ENCODE measurements at places on chromosomes 7 and 10. TPM values are rescaled to one million over a fixed set of nuclear protein-coding genes. Genes with fewer than 3 reads are reported as not detected.

- DNase-seq, result no peak
These were observed 9.4 kb downstream of the HNRNPF start for GRCh38 chr10:43399320-43400310.

GRCh38 chr7:28572321-28573058 is 160.2 kb downstream of the CREB5 start:
- no peak for DNase-seq

Gene HABP2
- total RNA-seq, result not detected

DNA sequence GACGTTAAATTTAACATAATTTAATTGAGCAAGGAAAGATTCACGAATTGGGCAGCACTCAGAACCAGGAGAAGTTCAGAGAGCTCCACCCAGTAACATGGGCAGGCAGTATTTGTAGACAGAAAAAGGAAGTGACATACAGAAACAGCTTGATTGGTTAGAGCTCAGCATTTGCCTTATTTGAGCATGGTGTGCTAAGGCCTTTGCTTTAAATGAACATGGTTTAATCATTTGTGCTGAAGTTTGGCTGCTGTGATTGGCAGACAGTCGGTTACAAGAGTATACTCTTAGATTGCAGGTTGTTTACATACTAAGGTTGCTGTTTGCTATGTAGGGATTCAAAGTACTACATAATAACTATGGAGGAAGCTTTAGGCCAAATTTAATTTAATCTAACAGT is 199.2 kb downstream of the MALRD1 start:
- DNase-seq, result no peak

DNA sequence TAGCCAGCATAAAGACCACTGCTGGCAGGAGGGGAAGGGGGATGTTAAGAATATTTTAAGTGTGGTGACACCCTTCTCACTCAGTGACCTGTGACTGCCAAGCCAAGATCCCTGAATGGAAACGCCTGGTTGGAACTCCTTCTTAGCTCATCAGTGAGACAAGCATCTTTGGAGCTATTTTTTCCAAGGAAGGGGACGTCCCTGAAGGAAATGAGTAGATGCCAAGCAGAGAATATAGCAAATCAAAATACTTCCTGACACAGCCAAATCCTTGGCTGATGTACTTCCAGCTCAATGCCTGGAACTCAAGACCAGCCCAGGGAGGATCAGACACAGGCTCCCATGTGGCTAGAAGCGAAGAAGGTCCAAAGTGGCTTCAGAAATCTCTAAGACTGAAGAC is 82.2 kb downstream of the SORBS1 start:
- DNase-seq, result no peak

Measured in Right ventricle myocardium inferior (tissue), 1 donor.